NCI-H187 (cell line): ENCODE measurements at places on chromosomes 12 and 14.

- DNase-seq: peak; percentile 20
These were observed 571.5 kb upstream of the FBXO33 start for GRCh38 chr14:40003773-40004172.

DNA sequence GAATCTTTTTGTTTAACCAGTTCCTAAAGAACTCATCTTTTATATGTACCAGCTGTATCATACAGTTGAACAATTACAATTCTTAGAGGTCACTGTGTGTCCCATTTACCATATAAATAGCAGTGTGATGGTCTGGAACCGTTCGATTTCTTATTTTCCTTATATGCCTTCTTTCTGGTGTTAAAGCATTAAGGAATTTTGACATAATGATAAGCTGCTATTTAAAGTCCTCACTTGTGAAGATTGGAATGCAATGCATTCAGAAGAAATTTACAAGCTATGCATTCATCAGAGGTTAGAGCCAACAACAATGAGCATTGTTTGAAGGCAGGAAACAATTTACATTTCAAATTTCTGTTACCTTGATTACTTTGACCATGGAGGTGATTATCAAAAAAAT, 80.0 kb upstream of the PRICKLE1 start:
- DNase-seq: no peak

- DNase-seq: no peak
These were observed 78.4 kb upstream of the TSPAN8 start for GRCh38 chr12:71236133-71236660.

DNA sequence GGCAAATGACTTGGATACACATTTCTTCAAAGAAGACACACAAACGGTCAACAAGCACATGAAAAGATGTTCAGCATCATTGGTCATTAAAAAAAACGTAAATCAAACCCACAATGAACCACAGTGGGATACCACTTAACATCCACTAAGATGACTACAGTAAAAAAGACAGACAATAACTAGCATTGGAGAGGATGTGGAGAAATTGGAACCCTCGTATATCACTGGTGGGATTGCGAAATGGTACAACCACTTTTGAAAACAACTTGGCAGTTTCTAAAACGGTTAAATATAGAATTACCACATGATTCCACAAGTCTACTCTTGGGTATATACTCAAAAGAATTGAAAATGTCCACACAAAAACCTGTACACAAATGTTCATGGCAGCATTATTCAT, 25.2 kb upstream of the PPFIBP1 start:
- DNase-seq: no peak

DNA sequence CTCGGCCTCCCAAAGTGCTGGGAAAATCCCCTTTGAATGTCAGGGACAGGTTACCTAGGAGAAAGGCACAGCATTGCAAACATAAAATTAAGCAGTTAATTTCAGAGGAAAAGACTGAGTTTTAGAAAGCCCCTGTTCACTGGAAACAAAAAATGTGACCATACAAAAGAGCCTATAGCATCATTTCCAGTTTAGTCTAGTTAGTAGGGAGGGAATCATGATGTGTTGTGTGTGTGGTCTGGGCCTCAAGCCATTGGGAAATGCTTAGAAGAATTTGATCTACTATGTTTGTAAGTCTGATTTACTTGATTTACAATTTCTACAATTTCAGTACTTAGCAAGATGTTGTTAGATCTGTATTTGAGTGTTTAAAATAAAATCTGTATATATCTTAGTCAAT, 47.1 kb upstream of the RERG start:
- DNase-seq: no peak

GRCh38 chr14:62897771-62898170, 147.5 kb downstream of the KCNH5 start:
- no peak for DNase-seq

DNA sequence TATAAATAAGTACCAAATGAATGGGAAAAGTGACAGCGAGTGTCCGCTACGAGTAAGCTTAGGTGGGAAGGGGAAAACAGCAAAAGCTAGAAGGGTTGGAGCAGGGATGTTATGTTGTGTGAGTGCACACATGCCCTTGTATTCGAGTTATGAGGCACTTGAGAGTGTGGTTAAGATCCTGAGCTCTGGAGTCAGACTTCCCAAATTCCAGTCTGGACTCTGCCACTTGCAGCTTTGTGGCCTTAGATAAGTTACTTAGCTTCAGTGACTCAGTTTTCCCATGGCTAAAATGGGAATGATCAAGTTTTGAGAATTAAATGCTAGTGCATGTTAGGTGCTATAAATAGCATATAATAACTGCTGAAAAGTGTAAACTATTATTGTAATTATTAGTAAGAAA, 44.9 kb downstream of the KTN1 start:
- no peak for DNase-seq

DNA sequence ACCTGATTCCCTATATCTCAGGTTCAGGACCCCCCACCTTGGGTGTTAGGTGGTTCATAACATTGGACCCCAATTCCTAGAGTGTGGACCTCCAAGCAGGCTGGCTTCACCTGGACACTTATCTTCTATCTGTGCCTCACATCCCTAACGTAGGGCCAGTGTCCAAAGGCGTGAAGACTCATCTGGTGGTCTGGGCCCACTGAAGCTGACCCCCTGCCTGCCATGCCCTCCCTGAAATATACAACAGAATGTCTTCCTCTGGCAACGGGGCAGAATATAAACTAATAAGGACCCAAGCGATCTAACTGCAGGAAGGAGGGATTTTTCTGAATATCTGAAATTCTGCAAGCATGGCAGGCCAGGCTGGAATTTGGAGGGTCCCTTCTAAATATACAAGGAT, 5.6 kb downstream of the HOXC13 start:
- DNase-seq: no peak

- DNase-seq: no peak
These were observed 455.2 kb downstream of the CCER1 start for GRCh38 chr12:90499795-90500194.
